ENCODE measurements at places on chromosomes 6 and 20. TPM values are rescaled to one million over a fixed set of nuclear protein-coding genes. Genes with fewer than 3 reads are reported as not detected.

MAP7 gene
- total RNA-seq = 2.8 TPM

PI16 gene
- total RNA-seq = not detected

CBLN4 gene
- total RNA-seq = not detected

PNLDC1 gene
- not detected for total RNA-seq

VSX1 gene
- not detected for total RNA-seq

SCRT2 gene
- not detected for total RNA-seq

CCDC167 gene
- total RNA-seq = 83.9 TPM
